ENCODE measurements at places on chromosomes 3 and 15.

GRCh38 chr15:84734794-84735479 lies 13.5 kb upstream of the ZNF592 start:
- peak; percentile 56 for DNase-seq

- DNase-seq: no peak
Measured at GRCh38 chr15:82072926-82073537, 27.2 kb upstream of the MEX3B start.

DNA sequence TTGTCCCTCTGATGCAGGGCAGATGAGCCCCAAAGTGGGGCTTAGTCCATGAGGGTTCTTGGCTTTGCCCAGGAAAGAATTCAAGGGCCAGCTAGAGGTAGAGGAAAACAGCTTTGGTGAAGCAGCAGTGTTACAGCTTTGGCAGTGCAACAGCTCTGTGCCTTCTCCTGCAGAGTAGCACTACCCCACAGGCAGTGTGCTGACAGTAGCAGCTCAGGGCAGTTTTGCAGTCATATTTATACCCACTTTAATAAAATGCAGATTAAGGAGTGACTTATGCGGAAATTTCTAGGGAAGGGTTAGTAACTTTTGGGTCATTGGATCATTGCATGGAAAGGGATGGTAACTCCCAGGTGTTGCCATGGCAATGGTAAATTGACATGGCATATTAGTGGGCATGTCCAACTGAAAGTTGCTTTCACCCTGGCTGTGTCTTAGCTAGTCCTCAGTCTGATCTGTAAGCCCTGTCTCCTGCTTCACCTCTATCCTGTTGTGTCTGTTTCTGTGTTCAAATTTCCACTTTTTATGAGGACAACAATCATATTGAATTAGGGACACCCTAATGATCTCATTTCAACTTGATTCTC lies 241.3 kb upstream of the C2CD4B start:
- no peak for DNase-seq

- no peak for DNase-seq
Measured at GRCh38 chr3:96961576-96961975, 147.2 kb downstream of the EPHA6 start.

GRCh38 chr3:151599103-151599672 lies 134.5 kb upstream of the AADACL2 start:
- DNase-seq: no peak

DNA sequence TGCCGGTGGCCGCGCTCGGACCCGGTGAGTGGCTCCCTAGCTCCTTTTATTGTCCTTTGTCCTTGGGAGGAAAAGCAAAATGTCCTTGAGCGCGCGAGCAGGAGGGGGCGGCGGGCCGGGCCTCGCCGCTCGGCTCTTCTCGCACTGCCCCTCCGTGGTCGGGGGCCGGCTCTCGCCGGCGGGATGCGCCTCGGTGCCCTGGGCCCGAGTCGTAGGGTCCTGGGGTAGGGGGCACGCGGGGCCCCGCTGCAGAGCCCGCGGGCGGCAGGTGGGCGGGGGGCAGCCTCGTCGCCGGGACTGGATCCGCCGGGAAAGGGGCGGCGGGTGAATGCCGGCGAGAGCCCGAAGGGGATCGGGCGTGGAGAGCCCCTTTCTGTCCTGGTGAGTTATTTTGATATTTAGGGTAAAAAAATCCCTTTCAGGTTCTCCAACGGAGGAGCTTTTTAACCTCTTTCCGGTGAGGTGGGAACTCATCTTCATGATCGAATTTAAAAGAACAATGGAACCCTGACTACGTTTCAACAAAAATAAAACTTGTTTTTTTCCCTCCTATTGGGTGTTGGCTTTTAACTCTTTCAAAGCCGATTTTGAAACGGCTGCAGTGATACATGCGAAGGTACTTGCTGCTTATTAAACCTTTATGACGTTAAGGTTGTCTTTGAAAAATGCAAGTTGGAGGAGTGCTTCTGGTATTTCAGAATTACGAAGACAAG lies 16.8 kb upstream of the CHD2 start:
- DNase-seq: peak; percentile 45

DNA sequence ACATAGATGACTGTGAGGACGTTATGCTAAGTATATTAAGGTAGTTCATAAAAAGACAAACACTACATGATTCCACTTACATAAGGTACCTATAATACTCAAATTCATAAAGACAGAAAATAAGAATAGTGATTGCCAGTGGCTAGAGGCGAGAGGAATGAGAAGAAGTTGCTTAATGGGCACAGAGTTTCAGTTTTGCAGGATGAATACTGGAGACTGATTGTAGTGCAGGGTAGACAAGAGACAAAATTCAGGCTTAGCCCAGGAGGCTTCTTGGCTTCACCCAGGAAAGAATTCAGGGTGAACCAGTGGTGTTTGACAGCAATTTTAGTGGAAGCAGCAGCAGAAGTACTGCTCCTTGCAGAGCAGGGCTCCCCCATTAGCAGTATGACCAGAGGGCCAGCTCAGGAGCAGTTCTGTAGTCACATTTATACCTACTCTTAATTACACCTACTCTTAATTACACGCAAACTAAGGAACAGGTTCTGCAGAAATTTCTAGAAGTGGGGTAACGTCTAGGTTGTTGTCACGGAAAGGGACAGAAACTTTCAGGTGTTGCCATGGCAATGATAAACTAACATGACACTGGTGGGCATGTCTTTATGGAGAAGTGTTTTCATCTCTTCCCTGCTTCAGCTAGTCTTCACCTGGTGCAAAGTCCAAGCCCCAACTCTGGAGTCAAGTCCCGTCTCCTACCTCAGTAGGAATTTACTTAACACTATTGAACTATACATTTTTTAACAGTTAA lies 55.2 kb downstream of the TBL1XR1 start:
- no peak for DNase-seq

GRCh38 chr3:42179110-42179725 lies 86.8 kb downstream of the CCK start:
- no peak for DNase-seq

- no peak for DNase-seq
Measured at GRCh38 chr15:60480888-60481287, 1.9 kb upstream of the ICE2 start.

DNA sequence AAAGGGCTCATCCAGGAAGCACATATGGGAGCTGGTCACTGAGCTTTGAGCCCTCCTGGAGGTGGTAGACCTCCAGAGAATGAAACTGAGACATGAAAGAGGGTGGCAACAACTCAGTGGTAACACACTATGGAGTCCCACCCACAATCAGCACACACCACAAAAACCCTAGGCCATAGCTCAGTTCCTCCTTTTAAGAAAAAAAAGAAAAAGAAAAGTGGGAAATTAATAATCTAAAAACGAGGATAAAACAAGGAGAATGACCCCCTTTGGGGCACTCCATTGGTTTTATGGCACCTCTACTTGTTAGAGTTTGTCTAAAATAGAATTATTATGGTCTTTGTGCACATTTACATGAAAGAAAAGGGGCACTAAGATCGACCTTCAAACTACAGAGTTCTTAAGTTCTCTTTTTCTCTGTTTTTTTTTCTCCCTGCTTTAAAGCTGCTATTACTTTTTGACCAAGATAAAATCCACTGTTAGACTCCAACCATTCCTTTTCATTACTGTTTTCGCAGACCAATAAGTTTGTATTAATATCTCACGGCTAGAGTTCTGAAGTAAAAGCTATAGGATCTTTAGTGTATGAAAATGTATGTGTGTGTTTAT lies 40.2 kb upstream of the ZBTB20 start:
- DNase-seq: no peak

Measured in immature natural killer cell (primary cell).